ENCODE measurements at places on chromosomes 2 and 18. TPM values are rescaled to one million over a fixed set of nuclear protein-coding genes. Genes with fewer than 3 reads are reported as not detected.

MEP1B gene
- total RNA-seq = not detected

IL36A gene
- total RNA-seq = not detected

CYS1 gene
- 4.0 TPM for total RNA-seq

PTGR3 gene
- total RNA-seq = 31.5 TPM

HOXD9 gene
- 19.8 TPM for total RNA-seq

CYRIA gene
- total RNA-seq = 17.4 TPM

EPAS1 gene
- total RNA-seq = 300 TPM

ARHGAP25 gene
- 14.7 TPM for total RNA-seq

TMEM200C gene
- 0.60 TPM for total RNA-seq
